ENCODE measurements at places on chromosomes 16 and 17.

DNA sequence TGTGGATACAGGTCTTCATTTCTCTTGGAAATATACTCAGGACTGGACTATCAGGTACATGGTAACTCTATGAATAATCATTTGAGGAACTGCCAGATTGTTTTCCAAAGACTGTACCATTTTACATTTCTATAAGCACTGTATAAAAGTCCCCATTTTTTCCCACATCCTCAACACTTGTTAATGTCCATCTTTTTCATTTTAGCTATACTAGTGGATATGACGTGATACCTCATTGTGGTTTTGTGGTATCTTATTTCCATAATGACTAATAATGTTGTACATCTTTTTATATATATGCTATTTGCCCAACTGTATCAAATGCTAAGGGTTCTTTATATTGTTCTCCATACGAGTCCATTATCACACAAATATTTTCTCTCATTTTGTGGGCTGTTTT, 22.9 kb downstream of the NUP88 start:
- no peak for DNase-seq

DNA sequence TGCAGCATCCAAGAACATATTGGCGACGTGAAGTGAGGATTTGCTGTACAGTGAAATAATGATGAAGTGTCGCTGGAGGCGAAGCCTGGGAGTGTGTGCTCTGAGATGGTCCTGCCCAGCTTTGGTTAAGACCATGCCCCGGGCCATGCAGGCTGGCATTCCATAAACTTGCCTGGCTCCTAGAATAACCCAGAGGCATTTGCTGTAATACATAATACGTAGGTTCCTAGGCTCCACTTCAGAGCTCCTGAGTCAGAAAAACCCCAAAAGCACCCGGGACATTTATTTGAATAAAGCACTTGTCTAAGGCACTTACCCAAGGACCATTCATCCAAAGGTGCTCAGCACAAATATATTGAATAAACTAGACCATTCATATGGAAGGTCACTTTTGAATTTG, 279.3 kb downstream of the ABCC12 start:
- DNase-seq, result no peak

GRCh38 chr17:38709864-38710603, 5.0 kb downstream of the MLLT6 start:
- no peak for DNase-seq

DNA sequence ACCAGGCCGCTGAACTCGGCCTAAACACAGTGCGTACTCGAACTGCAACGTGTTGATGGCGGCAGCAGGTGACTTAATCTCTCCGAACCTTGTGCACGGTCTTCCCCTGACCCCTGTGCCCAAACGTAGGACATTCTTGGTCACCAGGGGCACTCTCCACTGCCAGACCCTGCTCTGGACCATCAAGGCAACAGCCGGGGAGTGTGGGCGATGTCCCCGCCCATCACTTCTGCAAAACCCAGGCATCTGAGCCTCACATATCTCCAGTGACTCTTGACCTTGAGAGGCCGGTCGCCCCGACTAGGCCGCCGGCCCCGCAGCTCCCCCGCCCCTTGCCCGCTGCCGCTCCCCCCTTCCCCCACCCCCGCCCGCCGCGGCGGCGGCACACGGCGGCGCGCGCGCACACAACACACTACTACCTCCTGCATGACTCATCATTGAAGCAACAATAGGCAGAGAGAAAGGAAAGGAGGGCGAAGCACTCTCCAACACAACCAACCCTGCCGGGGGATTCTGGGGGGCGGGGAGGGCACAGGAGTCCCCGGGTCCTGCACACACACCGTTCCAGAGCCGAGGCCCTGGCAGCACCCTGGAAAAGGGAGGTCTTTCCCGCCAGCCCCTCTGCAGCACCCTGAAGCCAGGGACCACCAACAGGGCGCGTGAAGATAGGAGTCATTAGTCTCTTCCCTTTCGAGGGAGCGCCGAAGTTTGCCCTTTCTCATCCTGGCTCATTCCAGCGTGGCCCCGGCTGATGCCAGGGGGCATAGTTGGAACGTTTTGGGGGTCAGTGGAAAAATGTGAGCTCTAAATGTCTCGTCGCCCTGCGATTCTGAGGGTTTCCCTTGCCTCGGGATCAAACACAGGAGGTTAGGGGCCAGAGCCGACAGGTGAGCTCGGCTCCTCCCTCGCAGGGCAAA, 1.9 kb downstream of the MNT start:
- DNase-seq, result peak; percentile 80

DNA sequence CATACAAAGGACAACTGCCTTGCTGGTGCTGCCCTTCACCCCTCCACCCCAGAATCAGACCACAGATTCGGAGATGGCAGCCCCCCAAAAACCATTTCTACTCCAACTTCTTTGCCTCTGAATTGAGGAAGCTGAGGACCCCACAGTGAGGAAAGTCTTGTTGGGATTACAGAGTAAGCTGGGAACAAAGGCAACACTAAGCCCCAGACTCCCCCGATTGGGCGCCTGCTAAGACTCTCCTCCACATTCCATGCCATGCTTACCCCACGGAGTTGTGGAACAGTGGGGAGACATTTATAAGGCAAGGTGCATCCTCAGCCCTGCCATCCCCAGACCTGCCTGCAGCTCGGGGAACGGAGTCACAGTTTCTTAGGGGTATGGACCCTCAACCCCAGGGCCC, 1.9 kb downstream of the GIT1 start:
- no peak for DNase-seq

DNA sequence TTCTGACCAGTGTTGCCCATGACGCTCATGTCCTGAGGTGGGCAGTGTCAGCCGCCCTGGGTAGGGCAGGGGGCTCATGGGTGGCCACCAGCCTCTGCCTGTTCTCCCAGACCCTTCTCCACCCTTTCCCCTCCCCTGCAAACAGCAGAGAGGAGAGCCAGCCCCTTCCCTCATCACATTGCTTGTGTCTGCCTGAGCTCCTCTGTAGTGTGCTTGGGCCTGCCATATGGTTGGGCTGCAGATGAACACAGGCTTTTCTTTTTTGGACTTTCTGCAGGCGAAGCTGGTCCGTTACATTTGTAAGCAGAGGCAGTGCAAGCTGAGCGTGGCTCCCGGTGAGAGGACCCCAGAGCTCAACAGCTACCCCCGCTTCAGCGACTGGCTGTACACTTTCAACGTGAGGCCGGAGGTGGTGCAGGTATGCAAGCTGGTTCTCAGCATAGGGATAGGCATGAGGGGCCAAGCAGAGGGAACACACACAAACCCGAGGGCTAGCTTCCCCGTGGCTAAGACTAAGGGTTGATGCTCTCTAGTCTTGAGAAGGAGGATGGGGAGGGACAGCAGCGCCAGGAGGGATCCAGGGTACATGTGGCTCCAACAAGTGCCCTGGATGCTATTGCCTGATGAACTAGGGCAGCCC, 80.6 kb upstream of the LGALS9 start:
- DNase-seq, result no peak

- no peak for DNase-seq
Measured at GRCh38 chr16:70805380-70805779, 4.4 kb upstream of the VAC14 start.
